ENCODE measurements at places on chromosomes 6 and 20.

- DNase-seq, result peak; percentile 13
Measured at GRCh38 chr6:146028252-146028795, 538 bp upstream of the GRM1 start.

DNA sequence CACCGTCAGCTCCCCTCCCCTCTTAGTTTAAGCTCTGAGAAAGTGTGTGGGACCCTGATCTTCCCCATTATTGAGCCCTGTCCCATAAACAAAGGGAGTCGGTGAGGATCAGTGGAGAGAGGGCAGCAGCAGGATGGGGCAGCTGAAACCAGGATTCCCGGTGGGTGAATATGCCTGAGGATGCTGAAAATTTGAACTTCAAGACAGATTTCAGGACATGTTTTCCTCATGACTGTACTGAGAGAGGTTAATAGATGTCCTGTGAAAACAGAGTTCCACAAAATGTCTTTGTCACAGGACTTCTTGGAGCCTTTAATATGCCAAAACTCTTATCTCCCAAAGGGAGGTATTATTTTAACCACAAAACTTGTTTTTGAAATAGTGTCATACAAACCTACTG is 53.5 kb upstream of the SLC22A16 start:
- DNase-seq, result no peak

GRCh38 chr20:35954907-35955251 is 577 bp upstream of the SCAND1 start:
- peak; percentile 48 for DNase-seq

GRCh38 chr20:31875671-31876070 is 5.2 kb downstream of the TTLL9 start:
- DNase-seq, result no peak

GRCh38 chr6:13304580-13305260 is 23.6 kb downstream of the TBC1D7 start:
- DNase-seq, result no peak

GRCh38 chr6:165889636-165890403 is 226.8 kb upstream of the PDE10A start:
- no peak for DNase-seq

DNA sequence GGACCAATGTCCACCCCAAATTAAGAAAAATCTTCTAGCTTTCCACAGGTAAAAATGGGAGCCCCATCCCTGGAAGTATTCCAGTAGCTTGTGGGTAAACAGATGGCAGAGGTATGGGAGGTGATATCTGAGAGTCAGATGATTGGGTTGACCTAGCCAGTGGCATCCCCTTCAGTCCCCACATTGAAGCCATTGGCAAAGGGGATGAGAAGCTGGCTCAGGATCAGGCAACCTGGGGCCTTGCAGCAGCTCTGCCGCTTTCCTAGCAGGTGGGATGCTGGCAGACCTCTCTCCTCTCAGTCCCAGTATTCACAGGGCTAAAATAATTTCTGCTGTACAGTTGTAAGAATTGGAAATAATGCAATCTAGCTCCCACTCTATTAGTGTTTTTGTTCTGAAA is 108.9 kb upstream of the KCNG1 start:
- no peak for DNase-seq

DNA sequence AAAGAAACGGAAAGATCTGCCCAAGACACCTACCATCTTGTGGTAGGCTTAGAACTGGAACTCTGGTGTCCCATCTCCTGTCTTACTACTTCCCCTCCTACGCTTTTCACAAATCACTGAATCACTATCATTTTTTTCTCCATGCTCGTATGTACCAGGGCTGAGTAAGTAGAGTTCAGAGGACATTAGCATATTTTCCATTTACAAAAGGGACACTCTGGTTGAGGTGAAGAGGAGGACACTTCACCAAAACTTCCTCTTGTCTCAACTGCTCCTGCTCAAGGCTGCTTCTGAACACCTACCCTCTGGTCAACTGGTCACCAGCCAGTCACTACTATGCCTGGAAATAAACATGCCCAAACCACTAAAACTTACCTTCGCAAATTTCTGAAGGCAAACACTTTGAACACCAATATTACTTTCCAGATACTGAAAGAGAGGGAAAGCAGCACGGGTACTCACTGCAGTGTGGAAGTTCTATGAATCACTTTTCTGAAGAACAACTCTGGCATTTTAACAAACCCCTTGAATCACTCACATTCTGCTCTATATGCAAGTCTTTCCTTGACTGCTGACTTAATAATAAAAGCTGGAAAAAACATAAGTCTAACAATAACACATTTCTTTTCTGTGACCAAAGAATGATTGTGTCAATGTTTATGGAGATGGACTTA is 123.3 kb downstream of the INSM1 start:
- DNase-seq, result no peak

- no peak for DNase-seq
Measured at GRCh38 chr6:122694602-122695001, 84.4 kb downstream of the PKIB start.

GRCh38 chr20:58614366-58614765 is 36.7 kb upstream of the STX16 start:
- DNase-seq, result no peak

DNA sequence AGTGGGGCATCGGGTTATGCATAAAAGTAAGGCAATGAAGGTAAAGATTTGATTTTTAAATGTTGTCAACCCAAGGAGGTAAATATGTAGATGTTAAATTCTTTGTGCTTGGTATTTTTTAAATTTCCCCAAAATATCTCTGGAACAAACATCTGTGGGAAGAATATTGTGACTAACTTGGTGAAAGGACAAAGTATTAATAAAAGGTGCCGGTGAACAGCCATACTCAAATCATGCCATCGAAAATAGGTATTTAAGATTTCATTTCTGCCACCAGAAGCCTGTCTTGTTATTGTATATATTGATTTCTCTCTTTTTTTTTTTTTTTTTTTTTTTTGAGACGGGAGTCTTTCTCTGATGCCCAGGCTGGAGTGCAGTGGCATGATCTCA is 12.6 kb upstream of the ZBTB2 start:
- DNase-seq, result no peak

DNA sequence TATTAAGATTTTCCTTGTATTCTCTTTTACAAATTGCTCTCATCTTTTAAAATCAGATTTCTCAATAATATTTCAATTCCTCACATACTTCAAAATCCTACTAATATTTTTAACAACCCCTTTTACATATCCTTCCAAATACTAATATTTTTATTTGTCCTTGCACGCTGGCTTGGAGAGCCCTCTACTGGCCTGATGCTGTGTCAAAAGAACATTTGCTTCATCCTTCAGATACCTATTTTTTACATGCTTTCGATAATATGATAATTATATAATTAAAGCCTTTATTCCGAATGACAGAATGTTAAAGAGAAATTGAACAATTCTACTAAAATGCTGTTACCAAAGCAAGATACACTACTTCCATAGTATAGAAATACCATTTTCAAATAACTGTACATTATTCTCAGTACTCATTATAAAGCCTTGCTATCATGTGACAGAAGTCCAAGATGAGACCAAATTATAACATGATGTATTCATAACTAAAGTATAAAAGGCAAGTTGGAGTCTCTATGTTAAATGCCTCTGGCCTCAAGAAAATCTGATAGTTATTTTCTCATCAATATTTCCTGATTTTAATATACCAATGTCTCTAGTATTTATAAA is 39.0 kb upstream of the PLN start:
- peak; percentile 26 for DNase-seq

- DNase-seq, result no peak
Measured at GRCh38 chr6:33116417-33116816, 40.6 kb downstream of the HLA-DPB1 start.

DNA sequence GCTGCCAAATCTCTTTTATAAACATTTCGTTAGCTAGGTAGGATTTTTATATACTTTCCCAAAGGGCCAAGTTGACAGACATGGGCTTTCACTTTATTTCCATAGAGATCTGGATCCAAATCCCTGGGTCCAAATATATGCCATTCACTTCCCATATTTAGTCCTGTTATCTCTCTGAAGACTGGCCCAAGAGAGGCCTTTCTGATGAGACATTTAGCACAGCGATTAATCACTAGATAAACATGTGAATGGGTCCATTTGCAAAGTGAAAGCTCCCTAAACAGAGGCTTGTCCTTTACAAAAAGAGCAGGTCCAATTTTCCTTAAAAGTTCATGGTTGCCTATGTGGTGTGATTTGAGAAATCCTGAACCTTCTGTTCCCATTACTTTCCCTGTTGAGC is 132.6 kb downstream of the TRMT11 start:
- no peak for DNase-seq

DNA sequence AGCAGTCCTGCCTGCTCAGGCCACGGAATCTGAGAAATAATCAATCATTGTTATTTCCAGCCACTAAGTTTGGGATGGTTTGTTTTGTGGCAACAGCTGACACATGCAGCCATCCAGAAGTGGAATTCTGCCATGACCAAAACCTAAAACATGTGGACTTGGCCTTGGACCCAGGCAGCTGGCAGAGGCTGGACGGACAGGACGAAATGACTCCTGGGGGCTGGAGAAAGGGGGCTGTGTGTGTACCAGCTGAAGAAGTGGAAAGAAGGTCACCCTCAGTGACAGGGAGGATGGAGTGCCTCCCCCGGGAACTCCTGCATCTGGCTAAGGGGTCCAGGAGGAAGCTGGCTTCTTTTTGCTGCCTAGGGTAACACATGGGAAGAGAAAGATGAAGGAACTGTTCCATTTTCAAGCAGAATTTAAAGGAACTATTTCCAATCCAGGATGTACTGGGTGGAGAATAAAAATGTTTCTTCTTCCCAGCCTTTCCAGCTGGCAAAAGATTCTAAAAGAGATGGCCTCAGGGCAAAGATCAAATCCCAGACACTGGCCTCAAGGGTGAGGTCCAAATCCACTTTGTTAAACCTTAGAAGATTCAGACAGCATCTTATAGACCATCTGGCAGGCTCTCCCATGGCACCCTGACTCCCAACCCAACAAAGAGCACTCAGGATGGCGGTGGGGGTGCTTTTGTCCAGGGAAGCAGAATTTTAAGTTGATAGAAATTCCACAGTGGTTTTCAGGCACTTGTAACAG is 14.3 kb downstream of the SERPINB6 start:
- no peak for DNase-seq

DNA sequence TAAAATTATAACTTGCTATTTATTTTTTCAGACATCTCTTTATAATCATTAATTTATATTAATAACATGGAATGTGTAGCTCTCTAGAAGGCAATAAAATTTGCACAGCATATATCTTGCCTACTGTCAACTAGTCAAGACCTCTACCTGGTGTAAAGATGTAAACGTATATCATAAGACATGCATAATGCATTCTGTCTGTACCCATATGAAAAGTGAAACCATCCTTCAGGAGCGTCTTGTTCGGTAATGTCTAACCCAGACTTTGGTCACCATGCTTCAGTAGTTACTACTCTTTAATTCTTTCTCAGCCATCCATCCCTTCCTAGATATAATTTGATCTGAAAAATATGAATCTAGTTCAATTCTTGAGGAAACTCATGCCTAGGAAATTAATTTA is 21.0 kb downstream of the CEP43 start:
- DNase-seq, result no peak

DNA sequence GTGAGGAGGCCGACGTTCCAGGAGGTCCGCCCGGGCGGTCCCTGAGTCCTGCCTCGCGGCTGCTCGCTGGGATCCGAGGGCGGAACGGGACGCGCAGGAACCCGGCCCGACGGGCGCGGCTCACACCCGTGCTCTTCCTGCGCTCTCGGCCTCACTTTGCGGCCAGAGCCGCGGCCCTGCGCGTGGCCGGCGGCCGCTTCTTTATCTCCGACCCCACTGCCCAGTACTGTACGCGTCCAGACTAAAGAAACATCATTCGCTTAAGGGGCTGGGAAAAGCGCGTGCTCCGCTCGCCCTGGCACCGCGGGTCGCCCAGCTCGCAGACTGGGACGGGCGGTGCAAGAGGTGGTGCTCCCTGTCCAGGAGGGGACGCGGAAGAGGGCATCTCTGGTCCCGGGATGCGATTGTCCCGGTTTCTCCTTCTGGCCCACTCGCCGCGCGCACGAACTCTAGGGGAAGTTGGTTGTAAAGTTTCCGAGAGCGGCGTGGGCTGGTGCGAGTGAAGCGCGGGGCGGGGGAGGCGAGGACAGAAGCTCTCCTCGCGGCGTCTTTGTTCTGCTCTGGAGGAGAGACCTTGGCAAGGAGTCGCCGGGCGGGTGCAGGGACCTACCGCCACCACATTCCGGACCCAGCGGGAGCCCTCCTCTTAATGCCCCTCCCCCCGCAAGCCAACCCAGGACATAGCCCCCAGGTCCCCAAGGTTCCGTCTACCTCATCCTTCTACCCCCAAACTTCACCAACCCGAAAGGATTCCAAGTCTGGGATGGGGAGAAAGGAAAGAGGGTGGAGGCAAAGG is 71.0 kb downstream of the SOX4 start:
- peak; percentile 7 for DNase-seq

DNA sequence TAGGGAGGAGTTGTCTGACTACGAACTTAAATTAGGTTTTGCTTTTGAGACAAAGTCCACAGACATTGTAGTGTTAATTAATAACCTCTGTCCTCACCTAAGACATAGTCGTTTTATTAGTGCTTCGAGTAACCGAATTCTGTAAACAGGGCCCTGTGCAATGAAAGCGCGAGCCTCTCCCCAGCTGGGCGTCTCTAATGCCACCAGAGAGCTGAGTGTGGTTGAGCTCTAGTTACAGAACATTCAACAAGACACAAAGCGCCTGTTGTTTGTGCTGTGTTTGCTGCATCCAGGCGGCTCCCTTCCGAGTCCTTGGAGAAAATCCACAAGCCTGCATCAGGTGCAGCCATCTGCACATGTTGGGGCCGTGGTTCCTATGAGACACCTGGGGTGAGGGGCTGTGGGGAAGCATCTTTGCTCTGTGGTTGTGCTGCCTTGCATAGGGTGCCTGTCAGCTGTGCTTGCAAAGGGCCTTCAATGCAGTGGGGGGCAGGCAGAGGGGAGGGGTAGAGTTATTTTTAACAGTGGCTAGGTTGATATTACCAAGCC is 63.9 kb downstream of the CD164 start:
- DNase-seq, result no peak

DNA sequence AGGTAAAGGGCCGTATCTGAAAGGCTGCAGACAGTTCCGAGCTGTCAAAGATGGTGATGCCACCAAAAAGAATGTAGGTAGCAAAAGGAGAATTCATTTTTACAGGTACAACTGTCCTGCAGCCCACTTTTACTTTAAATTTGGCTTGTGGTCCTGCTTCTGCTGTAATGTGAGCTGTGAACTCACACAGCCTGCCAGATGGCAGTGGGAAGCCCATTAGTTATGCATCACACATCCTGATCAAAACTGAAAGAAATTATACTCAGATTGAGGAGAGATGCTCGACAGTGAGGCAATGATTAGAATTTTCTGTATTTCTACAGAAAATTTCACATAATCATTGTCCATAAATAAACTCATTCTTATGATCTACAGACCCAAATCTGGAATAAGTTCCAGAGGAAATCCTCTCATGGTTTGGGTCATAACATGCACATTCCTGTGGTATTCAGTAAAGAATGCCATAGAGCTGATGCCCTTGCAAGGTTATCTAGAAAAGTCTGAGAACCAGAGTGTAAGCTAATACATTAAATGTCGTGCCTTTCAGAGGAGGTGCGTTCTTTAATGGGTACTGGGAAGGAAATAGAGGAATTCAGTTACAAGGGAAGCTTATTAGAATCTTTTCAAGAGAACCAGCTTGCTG is 23.9 kb upstream of the E2F3 start:
- DNase-seq, result no peak

GRCh38 chr20:34143951-34144350 is 31.9 kb upstream of the EIF2S2 start:
- no peak for DNase-seq

Measured in CD4-positive, alpha-beta T cell treated with Interleukin-6 for 4 hours (primary cell).